ENCODE measurements at places on chromosomes 5 and 9.

DNA sequence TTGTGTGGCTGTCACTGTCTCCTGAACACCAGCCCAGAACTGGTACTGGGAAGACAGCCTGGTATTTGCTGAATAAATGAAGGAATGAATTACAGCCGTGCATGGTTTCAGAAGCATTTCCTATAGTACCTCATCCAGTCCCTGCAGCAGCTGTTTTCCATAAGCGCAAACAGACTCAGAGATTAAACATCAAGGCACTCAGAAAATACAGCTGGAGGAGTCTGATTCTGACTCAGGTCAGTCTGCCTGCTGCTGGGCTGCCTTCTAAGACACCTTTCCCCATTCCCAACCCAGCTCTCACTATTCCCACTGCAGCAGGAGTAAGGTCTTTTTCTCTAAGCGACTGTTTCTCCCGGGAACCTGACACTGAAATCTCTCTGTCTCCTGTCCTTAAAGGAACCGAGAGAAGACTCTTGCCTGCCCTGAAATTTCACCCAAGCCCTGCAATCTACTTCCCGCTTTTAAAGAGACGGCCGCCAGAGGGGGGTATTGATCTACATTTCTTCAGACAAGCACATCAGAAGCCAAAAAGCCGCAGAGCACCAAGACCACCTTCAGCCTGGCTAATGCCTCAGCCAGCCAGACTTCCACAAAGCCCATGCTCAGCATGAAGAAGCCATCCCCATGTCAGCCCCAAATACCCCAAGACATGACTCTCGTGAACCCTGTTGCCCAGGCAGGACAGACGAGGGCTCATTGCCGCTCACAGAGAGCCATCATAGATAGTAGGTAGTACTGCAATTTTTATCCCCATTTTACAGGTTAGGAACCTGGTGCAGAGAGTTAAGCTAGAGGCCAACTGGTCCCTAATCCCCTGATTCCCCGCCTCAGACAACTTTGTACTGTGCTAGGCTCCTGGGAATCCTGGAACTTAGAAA, 5.4 kb upstream of the FOXI1 start:
- peak; percentile 35 for DNase-seq

DNA sequence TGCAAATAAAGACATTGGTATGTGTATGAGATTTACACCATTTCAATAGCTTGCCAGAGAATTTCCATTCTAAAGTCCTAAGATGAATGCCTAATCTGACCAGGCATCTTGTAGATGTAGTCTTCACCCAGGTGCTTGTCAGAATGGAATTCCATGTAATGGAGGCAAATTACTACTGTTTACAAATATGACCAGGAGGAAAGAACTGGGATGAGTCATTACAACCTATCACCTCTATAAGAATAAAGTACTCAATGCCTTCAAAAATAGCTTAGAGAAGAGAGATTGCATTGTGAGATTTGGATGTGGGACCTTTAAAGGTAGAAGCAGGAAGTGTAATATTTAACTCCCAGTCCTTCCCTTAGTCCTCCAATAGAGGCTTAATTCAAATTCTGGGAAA, 507.0 kb upstream of the PTGER4 start:
- no peak for DNase-seq

- DNase-seq, result no peak
Observed at GRCh38 chr5:74248576-74248975, 392.0 kb downstream of the ENC1 start.

- no peak for DNase-seq
Observed at GRCh38 chr5:50767588-50767987, 101.2 kb downstream of the PARP8 start.
